Pons (tissue), 1 donor: ENCODE measurements at places on chromosomes 3 and 15.

- DNase-seq = no peak
Observed at GRCh38 chr3:159451067-159451466, 537.6 kb upstream of the IL12A start.

DNA sequence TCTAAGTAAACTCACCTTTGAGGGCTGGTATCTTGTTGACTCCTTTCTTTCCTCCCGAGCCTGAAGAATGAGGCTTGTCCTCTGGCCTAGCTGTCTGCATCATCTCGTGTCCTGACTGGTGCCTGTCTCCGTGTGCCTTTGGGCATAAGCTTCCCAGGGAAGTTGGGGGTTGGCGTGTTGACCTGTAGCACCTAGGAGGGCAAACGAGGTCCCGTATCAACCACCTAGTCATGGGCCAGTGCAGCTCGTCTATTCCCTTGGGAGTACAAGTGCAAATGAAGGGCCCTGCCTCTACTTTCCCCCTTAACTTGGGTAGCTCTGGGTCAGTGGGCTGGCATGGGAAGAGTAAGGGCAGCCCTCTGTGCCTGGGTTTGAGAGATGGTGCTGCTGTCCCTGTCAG is 8.7 kb downstream of the TEX264 start:
- DNase-seq = no peak

DNA sequence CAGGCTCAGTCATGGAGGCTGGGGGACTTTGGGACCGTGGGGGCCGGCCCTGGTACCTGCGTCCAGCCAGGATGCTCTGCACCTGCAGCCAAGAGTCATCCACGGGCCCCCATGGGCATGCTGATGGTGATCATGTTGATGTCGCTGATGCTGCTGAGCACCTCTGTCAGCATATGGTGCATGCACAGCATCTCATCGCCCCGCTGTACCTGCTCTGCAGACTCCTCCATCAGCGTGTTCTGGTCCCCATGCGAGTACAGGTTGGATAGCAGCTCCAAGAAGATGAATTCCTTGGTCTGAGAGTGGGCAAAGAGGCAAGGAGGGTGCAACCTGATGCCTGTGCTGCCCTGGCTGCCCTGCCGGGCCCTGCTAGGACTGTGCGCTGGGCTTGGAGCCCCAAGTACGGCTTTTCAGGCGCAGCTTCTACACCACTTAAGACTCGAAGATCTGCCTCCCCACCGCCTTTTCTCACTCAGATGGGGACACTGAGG is 7.2 kb downstream of the RPS17 start:
- DNase-seq = no peak

DNA sequence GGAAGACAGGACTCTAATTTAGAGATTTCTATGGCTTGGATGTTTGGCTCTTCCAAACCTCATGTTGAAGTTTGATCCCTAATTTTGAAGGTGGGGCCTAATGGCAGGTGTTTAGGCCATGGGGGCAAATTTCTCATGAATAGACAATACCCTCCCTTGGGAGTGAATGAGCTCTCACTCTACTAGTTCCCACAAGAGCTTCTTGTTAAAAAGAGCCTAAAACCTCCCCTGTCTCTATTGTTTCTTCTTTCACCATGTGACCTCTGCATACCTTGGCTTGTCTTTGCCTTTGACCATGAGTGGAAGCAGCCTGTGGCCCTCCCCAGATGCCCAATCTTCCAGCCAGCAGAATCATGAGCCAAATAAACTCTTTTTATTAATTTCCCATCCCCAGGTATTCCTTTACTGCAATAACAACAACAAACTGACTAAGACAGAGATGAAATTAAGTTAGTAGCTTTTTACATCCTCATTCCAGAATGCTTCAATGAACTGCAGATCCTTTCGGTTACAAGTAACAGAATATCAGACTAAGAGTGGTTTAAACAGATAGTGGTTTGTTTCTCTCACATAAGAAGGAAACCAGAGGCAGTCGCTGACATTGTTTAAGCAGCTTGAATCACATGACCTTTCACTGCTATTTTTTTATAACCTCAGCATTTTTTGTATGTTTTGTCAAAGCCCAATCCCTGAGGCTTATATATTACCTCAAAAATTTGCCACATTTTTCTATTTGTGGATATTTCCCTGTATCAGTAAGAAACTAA is 1013.3 kb upstream of the SEMA6D start:
- no peak for DNase-seq

GRCh38 chr3:138818185-138818860 is 16.4 kb downstream of the PIK3CB start:
- DNase-seq = peak; percentile 52

DNA sequence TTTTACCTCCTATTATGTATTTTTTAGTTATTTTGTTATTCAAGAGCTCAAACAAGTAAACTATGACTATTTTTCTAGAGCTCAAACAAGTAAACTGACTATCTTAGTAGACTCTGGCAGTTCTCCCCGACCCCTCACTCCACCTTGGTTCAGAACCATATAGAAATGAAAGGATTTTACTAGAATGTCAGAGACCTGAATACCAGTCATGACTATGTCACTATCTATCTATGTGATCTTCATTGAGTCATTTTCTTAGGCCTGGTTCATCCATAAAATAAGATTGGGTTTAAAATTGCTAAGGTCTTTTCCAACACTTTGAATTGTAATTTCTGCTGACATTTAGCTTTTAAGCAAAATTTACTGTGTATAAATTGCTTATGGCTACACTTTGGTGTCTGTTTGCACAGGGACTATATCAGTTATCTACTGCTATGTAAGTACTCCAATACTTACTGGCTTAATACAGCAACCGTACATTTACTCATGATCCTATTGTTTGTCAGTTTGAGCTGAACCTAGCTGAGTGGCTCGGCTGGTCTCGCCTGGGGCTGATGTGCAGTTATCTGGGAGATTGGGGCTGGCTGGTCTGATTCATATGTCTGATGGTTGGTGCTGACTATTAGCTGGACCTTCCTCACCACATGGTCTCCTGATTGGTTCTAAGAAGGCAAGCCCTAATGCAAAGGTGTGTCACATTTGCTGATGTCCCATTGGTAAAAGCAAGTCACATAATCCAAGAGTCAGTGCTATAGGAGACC is 37.0 kb downstream of the RASA2 start:
- DNase-seq = no peak

GRCh38 chr15:72502220-72502809 is 28.2 kb downstream of the ARIH1 start:
- no peak for DNase-seq

DNA sequence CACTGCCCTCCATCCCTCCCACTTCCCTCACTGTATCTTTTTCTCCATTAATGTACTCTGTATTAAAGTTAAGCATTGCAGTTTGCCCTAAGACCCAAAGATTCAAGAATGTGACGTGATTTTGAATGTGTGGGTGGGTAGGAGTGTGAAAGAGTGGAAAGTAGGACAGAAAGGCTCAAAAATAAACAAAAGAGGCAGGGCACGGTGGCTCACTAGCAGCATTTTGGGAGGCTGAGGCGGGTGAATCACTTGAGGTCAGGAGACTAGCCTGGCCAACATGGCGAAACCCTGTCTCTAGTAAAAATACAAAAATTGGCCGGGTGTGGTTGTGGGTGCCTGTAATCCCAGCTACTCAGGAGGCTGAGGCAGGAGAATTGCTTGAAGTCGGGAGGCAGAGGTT is 18.4 kb downstream of the TFRC start:
- no peak for DNase-seq

DNA sequence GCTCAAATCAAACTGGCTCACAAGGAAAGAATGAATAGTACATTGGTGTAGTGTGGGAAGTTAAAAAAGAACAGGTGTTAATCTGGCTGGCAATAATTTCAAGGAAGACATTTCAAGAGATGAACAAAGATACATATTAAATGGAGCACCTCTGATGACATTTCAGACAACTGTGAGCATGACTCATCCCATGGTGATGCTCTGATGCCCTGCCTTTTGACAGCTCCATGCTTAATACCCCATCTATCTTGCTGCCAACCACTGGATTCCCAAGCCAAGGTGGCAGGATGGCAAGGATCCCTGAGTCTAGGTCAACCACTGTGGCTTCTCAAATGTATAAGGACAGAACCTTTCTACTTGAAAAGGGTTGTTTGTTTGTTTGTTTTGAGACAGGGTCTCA is 29.3 kb downstream of the LRRC2 start:
- no peak for DNase-seq

GRCh38 chr3:37183375-37183831 is 9.0 kb upstream of the LRRFIP2 start:
- DNase-seq = peak; percentile 93

GRCh38 chr3:109924196-109924595 is 586.9 kb upstream of the DPPA4 start:
- DNase-seq = no peak

DNA sequence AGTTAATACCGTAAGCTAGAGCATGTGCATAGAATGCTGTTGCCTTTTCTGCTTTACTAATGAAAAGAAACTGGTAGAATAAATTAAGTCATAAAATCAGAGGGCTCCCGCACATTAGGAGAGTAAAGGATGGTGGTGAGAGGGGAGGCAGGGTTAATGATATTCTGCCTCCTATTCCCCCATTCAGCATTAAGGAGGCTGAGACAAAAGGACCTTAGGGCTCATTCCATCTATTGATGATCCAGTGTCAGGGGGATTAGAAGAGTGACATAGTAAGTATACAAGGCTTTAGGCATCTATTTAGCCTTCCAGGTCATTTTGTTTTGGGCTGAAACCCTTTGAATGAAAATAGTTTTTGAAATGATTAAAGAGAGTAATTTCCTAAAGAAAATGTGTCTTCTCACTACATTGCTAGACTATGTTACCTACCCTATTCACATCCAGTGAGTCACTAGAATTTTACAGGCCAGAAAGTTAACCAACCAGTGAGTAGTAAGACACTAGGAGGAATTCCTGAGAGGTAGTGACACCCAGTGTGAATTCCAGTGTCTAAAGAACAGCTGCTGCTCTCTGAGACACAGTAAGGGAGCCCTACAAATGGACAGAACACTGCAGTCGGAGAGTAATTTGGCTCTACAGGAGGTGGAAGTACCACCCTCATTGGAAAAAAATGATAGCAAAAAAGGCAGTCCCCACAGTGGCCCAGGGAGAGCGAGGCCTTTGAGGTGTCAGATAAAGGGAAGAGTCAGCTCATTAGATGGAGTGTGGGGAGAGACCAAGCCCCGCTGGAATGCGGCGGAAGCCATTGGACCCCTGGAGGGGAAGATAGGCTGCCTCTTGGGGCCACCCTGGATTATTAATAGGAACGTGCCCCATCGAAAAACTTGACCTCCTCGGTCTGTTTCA is 67.6 kb downstream of the TUSC7 start:
- no peak for DNase-seq

DNA sequence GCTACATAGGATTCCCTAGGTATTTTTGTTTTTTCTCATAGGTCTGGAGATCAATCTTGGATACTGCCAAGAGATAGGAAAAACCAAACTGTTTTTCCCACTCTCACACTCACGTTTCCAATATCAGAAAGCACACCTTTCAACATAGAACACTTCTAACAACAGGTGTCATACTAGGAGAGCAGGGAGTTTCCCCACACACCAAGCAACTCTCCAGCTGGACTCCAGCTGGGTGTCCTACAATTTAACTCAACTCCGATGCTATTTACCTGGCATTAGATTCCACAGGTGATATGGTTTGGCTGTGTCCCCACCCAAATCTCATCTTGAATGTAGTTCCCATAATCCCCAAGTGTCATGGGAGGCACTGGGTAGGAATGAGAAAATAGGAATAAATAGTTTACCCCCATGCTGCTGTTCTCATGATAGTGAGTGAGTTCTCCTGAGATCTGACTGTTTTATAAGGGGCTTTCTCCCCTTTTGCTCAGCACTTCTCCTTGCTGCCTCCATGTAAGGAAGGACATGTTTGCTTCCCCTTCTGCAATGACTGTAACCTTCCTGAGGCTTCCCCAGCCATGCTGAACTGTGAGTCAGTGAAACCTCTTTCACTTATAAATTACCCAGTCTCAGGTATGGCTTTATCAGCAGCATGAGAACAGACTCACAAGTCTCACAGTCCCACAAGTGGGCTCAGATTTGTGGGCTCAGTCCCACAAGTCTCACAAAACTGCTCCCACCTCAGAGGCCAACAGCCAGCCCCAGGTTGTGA is 354.5 kb upstream of the THBS1 start:
- no peak for DNase-seq

- no peak for DNase-seq
Observed at GRCh38 chr15:101192081-101192480, 59.8 kb downstream of the CHSY1 start.

DNA sequence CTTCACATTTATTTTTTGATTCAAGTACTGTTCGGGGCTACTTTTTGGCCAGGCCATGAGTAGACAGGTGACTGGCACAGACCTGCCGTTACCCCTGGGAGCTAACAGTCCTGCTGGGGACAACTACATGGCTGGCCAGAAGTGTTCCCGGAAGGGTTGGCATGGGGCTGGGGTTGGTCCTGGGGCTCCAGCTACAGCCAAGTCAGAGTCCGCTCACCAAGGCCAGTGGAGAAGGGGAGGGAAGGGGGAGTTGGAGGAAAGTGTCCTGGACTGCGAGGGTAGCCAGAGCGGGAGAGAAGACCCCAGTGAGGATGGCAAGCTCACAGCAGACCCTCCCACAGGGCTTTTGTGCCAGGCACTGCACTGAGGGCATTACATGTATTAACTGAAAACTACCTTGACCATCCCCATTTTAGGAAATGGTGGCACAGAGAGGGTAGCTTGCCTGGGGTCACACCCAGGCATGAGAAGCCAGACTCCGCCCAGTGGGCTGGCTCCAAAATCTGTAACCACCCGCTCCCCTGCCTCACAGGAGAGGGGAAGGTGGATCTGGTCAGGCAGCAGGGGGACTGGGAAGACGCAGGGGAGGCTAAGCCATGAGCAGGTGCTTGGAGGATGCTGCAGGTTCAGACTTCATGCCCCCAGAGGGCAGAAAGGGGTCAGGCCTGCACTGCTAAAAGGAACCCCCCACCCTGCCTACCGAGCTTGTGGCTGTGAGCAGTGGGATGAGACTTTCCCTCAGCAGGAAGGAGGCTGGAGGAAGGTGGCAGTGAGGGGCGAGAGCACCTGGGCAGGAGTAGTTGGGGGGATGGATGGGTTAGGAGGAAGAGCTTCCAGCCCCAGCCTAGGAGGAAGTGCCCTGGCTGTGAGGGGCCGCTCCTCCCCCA is 38.3 kb upstream of the ESYT3 start:
- no peak for DNase-seq

DNA sequence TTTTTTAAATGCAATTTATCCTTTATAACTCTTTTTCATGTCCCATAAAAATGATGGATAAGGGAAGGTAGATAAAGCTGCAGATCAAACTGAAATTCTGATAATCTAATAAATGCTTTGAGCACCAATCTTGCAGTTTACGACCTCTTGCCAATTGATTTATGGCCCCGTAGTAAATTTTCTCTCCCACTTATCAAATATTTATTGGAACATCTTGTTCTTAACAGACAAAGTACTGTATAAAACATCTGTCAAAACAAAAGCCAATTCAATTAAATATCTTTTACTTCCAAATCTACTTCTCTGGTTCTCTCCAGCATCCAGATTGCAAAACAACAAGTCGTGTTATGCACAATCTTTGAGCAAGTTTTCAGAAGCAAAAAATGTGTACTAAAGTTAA is 34.6 kb downstream of the POLR2M start:
- no peak for DNase-seq

- no peak for DNase-seq
Observed at GRCh38 chr3:149216193-149216869, 5.3 kb downstream of the CP start.
